Prostate gland (tissue), 2 donors: ENCODE measurements at places on chromosomes 6 and 20. TPM values are rescaled to one million over a fixed set of nuclear protein-coding genes. Genes with fewer than 3 reads are reported as not detected.

- H3K36me3 ChIP-seq = no peaks in the 10 kb centered on the region
- H3K4me3 ChIP-seq = no peak overlapping the region
- no peak for DNase-seq
- H3K27ac ChIP-seq = peak overlapping the region; percentile 93
These were observed 88.5 kb upstream of the PTPN1 start for GRCh38 chr20:50421356-50422340.

DNA sequence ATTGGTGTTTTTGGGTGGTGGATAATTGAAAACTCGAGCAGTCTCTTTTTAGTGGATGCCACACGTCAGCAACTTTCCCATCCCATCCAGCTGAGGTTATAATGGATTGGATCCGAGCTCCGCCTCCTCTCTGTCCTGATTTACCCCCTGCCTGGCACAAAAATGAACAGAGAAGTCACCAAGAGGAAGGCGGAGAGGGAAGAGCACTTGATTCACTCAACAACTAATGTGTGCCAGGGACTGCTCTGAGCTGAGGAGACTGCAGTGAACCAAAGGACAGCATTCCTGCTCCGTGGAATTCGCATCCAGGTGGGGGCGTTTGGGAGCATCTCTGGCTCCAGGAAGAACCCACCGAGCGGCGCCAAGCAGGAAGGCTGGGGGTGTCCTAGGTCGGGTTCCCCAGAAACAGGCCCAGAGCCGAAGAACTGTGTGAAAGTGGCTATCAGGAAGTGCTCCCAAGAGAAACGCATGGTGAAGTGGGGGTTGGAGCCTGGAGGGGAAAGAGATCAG is 95.8 kb upstream of the NAA20 start:
- DNase-seq = no peak
- H3K4me1 ChIP-seq = no peaks in the 10 kb centered on the region
- H3K27ac ChIP-seq = no peak overlapping the region
- no peak overlapping the region for H3K4me3 ChIP-seq
- no peaks in the 10 kb centered on the region for H3K36me3 ChIP-seq

GRCh38 chr6:81772741-81773140 is 20.3 kb upstream of the TENT5A start:
- no peak overlapping the region for H3K4me3 ChIP-seq
- H3K36me3 ChIP-seq = no peaks in the 10 kb centered on the region
- H3K27ac ChIP-seq = no peak overlapping the region
- no peaks in the 10 kb centered on the region for H3K4me1 ChIP-seq
- no peak for DNase-seq

The SEL1L2 gene
- not detected for total RNA-seq

DNA sequence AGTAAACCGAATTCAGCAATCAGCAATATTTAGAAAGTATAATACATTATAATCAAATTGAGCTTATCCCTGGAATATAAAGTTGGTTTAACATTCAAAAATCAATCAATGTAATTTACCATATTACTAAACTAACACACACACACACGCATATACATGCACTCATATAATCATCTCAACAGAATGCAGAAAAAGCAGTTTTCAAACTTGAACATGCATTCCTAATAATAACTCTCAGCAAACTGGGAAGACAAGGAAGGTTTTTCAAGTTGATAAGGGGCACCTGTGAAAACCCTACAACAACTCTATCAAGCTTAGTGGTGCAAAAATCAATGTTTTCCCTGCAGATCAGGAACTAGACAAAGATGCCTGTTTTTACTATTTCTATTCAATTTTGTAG is 4.7 kb downstream of the SIRPB2 start:
- no peaks in the 10 kb centered on the region for H3K4me1 ChIP-seq
- no peak for DNase-seq
- H3K27me3 ChIP-seq = no peaks in the 10 kb centered on the region
- H3K27ac ChIP-seq = no peak overlapping the region
- H3K36me3 ChIP-seq = no peaks in the 10 kb centered on the region

DNA sequence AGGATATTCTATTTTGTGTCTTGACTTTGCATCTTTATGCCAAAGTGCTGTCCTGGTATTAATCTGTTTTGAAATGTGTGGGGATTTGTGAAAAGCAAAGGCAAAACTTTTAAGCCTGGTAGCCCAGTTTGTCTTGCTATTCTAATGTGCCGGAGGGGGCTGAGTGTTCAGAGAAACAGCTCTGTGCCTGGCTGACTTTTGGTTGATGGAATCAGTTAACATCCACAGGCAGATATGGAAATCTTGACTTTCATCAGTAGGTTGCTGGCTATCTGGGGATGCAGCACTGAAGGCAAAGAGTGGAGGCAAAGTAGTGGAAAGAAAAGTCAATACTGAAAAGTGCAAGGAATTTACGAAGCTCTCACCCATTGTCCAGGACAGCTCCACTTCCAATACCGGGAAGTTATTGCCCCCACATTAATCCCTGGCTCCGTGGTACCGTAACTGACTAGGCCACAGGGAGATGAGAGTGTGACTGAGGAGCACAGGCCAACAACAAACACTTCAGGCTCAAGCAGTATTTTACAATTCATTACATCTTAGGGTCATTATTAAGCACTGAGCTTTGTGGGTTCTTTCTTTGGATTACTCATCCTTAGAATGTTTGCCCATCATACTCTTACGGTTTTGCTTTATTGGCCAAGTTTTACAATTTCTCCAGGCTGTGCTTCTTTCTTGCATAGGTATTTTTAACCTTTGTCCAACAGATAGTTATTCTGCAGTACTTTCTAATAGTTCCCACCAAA is 164.6 kb downstream of the MTFR2 start:
- no peak for DNase-seq
- no peaks in the 10 kb centered on the region for H3K36me3 ChIP-seq
- no peak overlapping the region for H3K4me3 ChIP-seq
- no peaks in the 10 kb centered on the region for H3K4me1 ChIP-seq
- no peaks in the 10 kb centered on the region for H3K27me3 ChIP-seq

DNA sequence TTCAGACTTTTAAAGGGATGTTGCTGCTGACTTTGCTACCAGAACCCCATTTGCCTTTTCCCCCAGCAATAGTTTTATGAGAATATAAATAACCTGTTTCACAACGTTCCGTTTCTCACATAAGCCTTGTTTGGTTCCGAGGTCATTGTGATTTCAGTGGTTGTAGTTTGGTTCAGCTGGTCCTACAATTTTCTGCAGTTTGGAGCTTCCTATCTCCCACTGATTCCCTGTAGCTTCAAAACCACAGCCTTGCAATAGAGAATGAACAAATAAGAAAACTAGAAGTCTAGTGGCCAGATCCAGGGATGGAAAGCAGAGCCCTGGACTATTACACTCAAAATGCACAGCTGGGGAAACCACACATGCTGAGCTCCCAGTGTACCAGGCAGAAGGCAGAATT is 24.1 kb upstream of the SH3BGRL2 start:
- H3K27me3 ChIP-seq = no peaks in the 10 kb centered on the region
- no peak overlapping the region for H3K4me3 ChIP-seq
- no peaks in the 10 kb centered on the region for H3K4me1 ChIP-seq
- no peaks in the 10 kb centered on the region for H3K36me3 ChIP-seq
- peak overlapping the region; percentile 57 for H3K27ac ChIP-seq

The ZSCAN31 gene
- total RNA-seq = 21.7 TPM

- H3K27me3 ChIP-seq = no peaks in the 10 kb centered on the region
- no peak for DNase-seq
- no peak overlapping the region for H3K4me3 ChIP-seq
- no peak overlapping the region for H3K27ac ChIP-seq
These were observed 158.7 kb upstream of the PRND start for GRCh38 chr20:4563031-4563430.

DNA sequence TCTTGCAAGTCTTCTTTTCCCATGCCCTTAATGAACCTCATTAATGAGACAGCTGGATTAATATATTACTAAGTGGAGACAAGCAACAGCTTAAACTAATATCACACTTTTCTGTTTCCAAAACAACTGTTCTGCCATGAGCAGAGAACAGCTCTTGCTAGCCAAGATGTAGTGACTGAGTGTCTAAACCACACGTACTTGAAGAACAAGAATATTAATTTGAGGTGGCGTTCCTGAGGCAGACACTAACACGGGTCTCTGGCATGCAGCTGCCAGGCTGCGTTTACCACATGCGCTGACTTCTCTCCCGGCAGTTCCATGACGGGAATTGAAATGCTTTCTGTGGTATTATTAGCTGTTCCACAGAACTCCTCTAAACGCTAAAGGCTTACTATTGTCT is 80.6 kb downstream of the FNDC1 start:
- no peak overlapping the region for H3K4me3 ChIP-seq
- no peaks in the 10 kb centered on the region for H3K27me3 ChIP-seq
- H3K36me3 ChIP-seq = no peaks in the 10 kb centered on the region
- no peak for DNase-seq
- H3K27ac ChIP-seq = no peak overlapping the region

The TRAPPC3L gene
- total RNA-seq = not detected

The CLVS2 gene
- total RNA-seq = 3.0 TPM

DNA sequence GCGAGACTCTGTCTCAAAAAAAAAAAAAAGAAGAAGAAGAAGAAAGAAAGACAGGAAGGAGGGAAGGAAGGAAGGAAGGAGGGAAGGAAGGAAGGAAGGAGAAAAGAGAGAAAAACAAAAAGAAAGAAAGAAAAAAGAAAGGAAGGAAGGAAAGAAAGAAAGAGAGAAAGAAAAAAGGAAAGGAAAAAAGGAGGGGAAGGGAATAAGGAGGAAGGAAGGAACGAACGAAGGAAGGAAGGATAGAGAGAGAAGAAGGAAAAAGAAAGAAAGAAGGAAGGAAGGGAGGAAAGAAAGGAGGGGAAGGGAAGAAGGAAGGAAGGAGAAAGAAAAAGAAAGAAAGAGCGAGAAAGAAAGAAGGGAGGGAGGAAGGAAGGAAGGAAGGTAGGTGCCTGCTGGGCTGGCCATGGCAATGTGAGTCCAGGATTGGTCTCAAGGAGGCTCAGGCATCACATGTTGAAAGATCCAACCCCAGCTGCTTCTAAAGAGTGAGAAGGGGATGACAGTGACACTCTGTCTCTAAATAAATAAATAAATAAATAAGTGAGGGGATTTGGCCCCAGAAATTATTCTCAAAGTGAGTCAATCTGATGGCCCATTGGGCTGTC is 24.3 kb upstream of the SRSF6 start:
- no peak overlapping the region for H3K27ac ChIP-seq
- DNase-seq = no peak
- H3K27me3 ChIP-seq = no peaks in the 10 kb centered on the region
- no peak overlapping the region for H3K4me3 ChIP-seq
- no peaks in the 10 kb centered on the region for H3K36me3 ChIP-seq
